ENCODE measurements at places on chromosomes 12 and 14. TPM values are rescaled to one million over a fixed set of nuclear protein-coding genes. Genes with fewer than 3 reads are reported as not detected.

The VAMP1 gene
- 41.6 TPM for polyA plus RNA-seq

The CD27 gene
- polyA plus RNA-seq, result 1.6 TPM

The KRT85 gene
- polyA plus RNA-seq, result not detected

The LIN7A gene
- 4.0 TPM for polyA plus RNA-seq

The RNASE7 gene
- not detected for polyA plus RNA-seq

All from Purkinje cell (primary cell).